ENCODE measurements at places on chromosomes 4 and X.

DNA sequence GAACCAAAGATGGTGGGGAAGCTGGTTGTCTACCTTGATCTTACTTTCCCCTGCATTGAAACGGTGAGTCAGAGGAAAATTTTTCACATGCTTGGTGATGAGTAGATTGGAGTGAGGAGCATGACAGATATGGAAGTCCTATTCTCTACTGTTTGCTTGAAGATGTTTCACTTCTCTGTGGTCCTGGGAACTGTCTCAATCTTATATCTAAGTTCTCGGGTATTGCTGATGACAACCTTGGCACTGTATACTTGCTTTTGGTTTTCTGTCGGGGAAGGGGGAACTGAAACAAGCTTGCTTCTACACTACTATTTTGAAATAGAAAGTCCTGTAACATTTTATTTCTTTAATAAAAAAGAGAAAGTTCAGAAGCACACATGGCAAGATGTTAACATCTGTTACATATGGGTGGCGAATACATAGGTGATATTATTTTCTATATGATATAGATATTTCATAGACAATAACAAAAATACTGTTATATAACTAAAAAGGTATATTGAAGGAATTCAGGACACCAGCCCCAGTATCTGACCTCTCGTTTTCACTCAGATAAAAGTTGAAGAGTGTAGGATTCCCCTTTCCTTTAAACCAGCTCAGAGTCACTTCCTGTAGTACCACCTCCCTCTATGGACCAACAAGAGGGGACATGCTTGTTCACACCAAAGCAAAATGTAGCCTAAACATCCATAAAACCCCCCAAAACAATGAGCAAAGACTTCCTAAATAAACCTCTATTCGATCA is 88.8 kb downstream of the FMR1NB start:
- DNase-seq: no peak

- DNase-seq: no peak
These were observed 547.6 kb downstream of the RPA4 start for GRCh38 chrX:97431281-97431680.

GRCh38 chr4:121655320-121656268 is 41.2 kb downstream of the ANXA5 start:
- DNase-seq: no peak

GRCh38 chr4:88792268-88792781 is 94.7 kb upstream of the NAP1L5 start:
- DNase-seq: no peak

GRCh38 chr4:147793569-147794313 is 61.9 kb downstream of the ARHGAP10 start:
- no peak for DNase-seq

All from stimulated activated CD4-positive, alpha-beta T cell treated with anti-CD3 and anti-CD28 coated beads, Interleukin-4, amount 100 ng/mL, for 24 hours (primary cell).